ENCODE measurements at places on chromosomes 11 and 22.

DNA sequence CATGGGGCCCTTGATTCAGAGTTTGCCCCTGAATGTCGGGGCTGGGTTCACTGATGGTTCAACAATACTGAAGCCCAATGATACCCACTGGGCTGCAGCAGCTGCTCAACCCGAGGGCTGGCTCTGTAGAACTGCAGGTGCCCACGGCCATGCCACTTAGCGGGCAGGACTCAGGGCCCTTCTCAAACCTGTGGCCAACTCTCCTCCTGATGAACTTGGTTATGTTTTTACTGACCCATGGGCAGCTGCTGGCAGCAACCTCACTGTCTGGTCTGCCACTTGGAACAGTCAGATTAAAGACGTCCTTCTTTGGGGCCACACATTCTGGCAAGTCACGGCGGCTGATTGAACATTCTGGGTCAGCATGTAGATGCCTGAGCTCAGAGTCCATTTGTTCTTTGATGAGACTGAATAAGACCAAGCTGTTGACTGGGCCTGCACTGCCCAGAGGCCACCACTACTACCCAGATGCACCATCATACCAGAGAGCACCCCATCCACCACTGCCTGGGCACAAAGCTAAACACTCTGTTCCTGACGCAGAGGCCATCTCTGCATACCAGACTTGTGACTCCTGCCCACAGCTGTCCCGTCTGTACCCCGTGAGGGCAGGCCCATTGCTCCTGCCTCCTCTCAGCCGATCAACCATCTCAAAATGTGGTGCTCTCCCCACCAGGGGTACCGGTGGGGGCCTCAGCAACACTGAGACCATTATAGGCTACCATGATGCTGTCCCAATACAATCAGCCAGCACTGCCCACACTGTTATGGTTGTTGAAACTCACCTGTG is 67.8 kb downstream of the SHANK2 start:
- DNase-seq = no peak

GRCh38 chr11:98967005-98967404 is 53.7 kb upstream of the CNTN5 start:
- DNase-seq = no peak

GRCh38 chr22:22395245-22395644 is 113.3 kb downstream of the ZNF280B start:
- DNase-seq = no peak

- no peak for DNase-seq
Measured at GRCh38 chr11:121544956-121545355, 92.2 kb upstream of the SORL1-AS1 start.

DNA sequence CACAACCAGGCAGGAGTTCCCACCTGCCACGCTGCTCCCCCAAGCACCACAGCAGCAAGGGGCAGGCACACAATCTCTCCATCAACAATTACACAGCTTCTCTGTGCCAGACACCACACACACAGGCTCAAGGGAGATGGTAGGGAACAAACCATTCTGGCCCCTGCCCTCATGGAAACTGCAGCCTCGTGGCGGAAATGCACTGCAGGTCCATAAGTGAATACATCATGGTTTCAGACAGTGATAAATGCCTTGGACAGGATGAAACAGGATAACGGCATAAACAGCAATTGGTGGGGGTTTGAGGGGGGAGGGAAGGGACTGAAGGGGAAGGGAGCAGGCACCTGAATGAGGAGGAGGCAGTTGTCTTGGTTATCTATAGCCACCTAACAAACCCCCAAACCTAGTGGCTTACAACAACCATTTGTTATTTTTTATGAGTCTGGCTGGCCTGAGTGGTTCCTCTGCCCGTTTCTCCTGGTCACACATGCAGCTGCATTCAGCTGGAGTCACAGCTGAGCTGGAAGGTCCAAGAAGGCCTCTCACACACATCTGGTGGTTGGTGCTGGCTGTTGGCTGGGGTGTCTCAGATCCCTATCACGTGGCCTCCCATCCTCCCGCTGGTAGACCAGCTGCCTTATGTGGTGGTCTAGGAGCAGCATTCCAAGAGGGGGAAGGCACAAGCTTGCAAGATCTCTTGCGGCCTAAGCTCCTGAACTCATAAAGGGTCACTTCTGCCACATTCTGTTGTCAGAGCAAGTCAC is 15.0 kb upstream of the YWHAH start:
- DNase-seq = no peak

Data from activated CD8-positive, alpha-beta memory T cell treated with anti-CD3 and anti-CD28 coated beads, Interleukin-2, amount 50 U/mL, for 4 hours (primary cell).